ENCODE measurements at places on chromosomes 7 and 10.

DNA sequence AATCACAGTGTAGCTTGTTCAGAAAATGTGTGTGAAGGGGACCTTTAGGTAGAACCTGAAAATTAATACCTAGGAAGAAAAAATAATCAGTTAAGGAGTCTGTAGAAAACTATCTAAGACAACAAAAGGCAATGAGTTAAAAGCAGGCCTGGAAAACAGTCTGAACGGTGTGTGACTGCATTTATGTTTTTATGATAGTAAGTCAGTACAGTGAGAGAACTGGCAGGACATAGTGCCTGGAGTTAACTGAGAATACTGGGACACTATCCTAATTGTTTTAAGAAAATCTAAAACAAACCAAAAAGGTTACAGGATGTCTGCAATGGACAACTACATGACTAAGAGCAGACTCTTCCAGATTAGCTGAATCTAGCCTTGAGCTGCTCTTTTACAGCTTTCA lies 17.9 kb downstream of the CRPPA start:
- no peak for DNase-seq

DNA sequence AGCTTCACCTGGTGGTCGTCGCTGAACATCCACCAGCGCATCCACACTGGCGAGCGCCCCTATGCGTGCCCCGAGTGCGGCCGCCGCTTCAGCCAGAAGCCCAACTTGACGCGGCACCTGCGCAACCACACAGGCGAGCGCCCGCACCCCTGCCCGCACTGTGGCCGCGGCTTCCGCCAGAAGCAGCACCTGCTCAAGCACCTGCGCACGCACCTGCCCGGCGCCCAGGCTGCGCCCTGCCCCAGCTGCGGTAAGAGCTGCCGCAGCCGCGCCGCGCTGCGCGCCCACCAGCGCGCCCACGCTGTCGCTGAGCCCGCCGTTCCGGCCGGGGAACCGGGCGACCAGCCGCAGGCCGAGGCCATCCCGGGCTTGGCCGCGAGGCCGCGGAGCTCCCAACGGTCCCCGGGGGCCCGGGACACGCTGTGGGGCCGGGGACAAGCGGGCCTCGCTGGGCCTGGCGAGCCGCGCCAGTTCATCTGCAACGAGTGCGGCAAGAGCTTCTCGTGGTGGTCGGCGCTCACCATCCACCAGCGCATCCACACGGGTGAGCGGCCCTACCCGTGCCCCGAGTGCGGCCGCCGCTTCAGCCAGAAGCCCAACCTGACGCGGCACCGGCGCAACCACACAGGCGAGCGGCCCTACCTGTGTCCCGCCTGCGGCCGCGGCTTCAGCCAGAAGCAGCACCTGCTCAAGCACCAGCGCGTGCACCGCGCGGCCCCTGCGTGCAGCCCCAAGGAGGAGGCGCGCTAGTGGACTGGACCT lies 18.4 kb downstream of the ZNF775 start:
- no peak for DNase-seq

DNA sequence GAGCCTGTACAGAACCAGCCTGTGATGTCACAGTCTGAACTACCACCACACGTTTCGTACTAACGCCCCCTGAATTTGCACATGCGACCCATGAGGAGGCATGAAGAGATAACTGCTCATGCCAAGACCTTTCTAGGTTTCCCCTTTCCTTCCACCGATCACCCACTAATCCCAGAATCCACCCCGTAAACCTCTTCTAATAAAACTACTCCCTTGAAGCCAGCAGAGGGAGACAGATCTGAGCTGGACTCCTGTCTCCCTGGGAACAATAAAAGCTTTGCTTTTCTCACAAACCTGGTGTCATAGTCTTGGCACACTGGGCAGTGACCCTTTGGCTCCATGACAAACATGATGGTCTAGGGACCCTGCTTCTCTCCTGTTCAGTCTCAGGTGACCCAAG lies 144.5 kb downstream of the FRMD4A start:
- no peak for DNase-seq

GRCh38 chr10:69278446-69278963 lies at the start of gene HK1:
Gene HK1, plus strand, starts transcription at chr10:69278496.
- DNase-seq, result no peak

GRCh38 chr10:34514290-34514689 lies 300.8 kb downstream of the PARD3 start:
- DNase-seq, result no peak

DNA sequence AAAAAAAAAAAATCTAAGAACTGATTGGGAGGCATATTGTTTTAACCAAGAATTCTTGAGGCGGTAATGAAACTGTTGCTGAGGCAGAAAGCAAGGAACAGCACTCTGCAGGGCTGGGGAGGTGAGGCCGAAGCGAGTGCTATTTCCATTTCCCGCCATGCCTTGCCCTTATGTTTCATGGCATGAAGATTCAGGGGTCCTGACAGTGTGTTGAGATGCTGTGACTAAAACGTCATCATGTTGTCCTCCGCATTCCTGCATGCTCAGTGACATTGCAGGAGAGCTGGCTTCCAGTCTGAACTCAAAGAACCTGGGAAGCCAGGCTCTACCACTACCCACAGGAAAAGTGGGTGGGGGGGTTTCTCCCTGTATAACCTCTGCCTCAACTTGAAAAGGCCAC lies 85.2 kb downstream of the EBF3 start:
- DNase-seq, result no peak

DNA sequence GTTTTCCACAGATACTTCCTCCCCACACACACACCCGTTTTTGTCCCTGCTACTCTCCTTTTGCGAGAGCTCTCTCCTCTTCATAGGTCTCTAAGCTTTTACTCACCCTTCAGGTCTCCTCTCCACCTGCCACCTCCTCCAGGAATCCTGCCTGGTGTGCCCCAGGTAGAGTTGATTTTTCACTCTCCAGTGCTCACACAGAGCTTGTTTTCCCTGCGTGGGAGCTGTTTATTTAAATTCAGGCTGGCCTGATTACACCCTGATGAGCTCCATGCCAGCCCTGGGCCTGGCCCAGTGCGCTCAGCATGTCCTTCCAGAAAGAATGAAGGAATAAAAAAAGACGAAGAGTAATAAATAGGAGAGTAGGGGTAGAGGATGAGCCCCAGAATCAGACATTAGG lies 7.5 kb upstream of the CLDN4 start:
- no peak for DNase-seq

DNA sequence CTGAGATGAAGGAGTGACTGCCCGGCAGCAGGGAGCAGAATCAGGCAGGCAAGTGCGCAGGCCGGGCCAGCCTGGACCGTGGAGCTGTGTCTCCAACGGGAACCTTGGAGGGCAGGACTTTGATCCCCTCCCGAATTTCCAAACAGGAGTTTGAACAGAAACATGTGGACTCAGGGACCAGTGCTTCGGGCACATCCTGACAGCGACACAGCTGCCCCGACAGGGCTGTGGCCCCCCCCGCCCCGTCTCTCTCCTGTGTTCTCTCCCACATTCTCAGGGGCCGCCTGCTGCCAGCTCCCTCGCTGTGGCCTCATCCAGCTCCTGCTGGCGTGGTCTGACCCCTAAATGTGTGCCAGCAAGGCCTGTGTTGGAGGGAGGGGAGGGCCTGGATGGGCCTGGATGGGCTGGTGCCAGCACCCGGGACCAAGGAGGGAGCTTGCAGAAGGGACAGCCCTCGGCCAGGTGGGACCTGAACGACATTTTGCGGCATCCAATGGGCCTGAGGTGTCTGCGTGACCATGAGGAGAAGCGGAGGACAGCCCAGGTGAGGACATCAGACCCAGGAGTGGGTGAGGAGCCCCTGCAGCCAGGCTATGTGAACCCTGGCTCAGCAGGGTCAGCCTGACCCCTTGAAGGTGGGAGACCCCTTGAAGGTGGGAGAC lies 222.9 kb downstream of the DNAJB6 start:
- DNase-seq, result no peak

DNA sequence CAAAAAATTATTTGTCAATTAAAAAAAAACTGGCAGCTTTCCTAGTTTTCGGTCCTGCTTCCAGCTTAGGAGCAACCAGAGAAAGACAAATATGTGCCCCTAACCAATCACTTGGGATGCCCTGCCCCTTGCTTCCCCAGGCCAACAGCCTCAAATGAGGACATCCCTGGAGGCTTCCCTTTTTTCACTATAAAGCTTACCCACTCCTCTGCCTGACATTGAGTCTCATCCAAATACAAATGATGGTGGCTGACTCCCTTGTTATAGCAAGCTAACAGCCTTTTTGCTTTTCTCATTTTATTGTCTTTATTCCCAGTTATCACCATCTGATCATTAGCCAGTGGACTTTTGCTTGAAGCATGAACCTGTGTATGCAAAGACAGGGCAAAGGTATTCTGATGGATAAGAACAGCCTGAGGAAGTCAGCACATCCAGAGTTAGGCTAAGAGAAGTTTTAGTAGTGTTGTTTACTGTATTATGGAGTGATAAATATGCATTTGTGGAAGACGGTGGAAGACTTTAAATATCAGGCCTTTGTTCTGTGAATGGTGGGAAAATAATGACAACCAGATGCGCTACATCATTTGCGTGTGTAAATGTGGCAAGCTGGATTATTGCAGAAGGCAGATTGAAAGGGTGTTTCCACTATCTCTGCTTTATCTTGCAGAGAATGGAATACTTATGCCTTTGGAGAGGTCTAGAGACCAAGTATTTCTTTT lies 1.7 kb upstream of the CCM2 start:
- no peak for DNase-seq

DNA sequence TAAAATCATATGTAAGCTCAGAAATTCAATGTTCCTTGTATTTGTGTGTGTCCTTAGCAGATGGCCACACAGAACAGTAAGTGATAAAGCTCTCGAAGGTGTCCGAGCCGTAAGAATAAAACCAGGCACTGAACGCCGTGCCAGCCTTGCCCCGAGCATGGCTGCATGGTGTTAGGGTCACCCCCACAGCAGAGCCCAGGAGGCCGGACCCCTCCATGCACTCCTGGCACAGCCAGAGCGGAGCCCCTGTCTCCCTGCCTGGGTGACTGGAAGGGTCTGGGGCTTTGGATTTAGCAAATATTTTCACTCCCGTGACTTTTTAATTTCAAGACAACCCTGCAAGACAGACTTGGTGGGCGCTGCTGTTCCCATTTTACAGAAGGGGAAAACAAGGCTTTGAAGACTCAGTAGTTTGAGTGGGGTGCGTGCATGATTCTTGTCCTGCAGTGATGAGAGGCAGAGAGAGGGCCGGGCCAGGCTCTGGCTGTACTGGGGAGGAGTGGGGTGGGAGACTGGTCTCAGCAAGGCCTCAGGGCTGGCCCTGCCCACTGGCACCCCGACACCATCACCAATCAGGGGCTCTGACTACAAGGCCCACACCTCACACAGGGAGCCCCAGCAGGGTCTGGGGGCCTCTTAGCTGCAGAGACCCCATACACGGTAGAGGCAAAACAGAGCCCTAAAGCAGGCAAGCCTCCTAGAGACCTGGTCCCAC lies 39.4 kb downstream of the VIPR2 start:
- no peak for DNase-seq

GRCh38 chr7:120966961-120967360 lies 16.4 kb downstream of the ING3 start:
- no peak for DNase-seq

GRCh38 chr10:12196531-12197211 lies 683 bp downstream of the CDC123 start:
- DNase-seq, result no peak

DNA sequence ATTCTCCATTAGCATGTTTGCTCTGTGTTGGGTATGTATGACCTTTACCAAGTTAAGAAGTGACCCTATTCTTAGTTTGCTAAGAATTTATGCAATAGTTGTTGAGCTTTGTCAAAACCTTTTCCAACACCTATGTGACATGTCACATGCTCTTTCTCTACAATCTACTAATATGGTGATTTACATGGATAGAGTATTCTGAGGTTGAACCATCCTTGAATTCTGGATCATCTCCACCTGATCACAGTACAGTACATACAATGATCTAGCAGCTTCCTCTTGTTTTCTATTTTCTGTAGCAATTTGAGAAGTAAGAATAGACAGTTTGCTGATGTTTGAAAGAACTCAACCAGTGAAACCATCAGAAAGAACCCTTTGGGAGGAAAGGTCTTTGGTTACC lies 101.2 kb upstream of the PDGFA start:
- no peak for DNase-seq

GRCh38 chr7:115812794-115813193 lies 217.8 kb downstream of the TFEC start:
- no peak for DNase-seq

- no peak for DNase-seq
These were observed 3.2 kb upstream of the NRBF2 start for GRCh38 chr10:63129888-63130287.

- DNase-seq, result no peak
These were observed 12.2 kb downstream of the ADAM12 start for GRCh38 chr10:126375926-126376554.

GRCh38 chr10:7408291-7409044 lies 2.4 kb downstream of the SFMBT2 start:
- no peak for DNase-seq

- peak; percentile 32 for DNase-seq
These were observed 208.3 kb downstream of the CELF2 start for GRCh38 chr10:11225935-11226334.

DNA sequence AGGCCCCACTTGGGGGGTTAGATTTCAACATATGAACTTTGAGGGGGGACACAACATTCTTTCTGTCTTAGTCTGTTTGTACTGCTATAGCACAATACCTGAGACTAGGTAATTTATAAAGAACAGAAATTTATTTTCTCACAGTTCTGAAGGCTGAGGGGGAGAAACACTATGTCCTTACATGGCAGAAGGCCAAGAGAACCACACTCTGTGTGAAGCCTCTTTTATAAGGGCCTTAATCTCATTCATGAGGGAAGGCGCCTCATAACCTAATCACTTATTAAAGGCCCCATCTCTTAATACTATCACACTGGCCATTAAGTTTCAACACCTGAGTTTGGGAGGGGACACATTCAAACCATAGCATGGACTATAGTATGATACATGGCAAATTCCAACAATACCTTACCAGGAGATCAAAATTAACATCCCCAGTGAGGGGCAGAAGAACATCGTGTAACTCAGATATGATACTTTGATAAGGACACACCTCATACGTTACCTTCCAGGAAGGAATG lies 9.3 kb upstream of the PDLIM1 start:
- no peak for DNase-seq

DNA sequence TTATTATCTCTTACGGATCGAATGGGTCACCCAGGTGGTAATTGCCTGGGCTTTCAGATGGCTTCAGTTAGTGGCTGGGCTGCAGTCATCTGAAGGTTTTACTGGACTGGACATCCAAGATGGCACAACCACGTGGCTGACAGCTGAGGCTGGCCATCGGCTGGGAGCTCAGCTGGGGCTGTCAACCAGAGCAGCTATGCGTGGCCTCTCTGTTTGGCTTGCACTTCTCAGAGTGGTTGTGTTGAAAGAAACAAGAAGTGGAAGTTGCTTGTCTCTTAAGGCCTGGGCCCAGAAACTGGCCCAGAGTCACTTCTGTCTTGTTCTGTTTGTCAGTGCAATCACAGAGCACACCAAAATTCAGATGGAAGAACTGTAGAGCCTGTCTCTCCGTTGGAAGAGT lies 5.7 kb upstream of the GDI2 start:
- DNase-seq, result no peak

All from stimulated activated CD8-positive, alpha-beta memory T cell treated with anti-CD3 and anti-CD28 coated beads, Interleukin-15, amount 100 ng/mL, for 4 hours (primary cell).